ENCODE measurements at places on chromosomes 11 and 22.

DNA sequence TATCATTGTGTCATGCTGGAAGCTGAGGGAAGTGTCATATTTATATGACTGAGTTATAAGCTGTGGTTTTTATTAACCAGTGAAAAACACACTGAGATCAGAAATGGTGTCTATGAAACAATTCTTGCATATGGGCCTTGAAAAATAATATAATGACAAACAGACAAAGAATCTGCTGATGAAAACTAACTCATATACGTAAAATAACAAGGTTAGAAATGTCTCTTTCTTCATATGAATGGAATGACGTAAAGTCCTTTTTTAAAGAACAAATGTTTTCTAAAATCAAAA, 48.8 kb upstream of the PHF21B start:
- DNase-seq, result no peak

DNA sequence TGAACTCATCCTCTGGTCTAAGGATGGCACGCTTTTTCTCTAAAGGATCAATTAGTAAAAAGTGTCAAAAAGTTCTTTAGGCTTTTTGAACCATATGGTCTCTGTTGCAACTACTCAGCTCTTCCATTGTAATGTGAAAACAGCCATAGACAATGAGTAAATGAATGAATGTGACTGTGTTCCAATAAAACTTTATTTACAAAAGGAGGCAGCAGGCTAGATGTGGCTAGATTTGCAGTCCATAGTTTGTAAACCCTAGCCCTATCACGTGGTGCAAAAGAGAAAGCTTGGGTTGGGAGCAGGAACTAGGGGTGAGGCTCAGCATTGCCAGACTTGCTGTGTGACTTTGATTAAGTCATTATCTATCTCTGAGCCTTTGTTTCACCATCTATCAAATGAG, 5.4 kb upstream of the NPAS4 start:
- no peak for DNase-seq

- DNase-seq, result no peak
These were observed 116.8 kb downstream of the TRIM44 start for GRCh38 chr11:35779409-35779808.

DNA sequence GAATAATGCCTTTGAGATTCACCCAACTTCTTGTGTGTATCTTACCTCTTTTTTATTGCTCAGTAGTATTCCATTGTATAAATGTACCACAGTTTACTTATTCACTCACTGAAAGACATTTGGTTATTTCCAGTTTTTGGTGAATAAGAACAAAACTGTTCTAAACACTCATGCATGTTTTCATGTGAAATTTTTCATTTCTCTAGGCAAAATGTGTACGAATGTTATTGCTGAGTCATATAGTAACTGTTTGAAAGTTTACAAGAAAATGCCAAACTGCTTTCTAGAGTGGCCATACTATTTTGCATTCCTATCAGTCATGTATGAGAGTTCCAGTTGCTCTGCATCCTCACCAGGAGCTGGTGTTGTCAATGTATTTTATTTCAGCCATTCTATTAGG, 8.8 kb upstream of the EMSY start:
- DNase-seq, result no peak

DNA sequence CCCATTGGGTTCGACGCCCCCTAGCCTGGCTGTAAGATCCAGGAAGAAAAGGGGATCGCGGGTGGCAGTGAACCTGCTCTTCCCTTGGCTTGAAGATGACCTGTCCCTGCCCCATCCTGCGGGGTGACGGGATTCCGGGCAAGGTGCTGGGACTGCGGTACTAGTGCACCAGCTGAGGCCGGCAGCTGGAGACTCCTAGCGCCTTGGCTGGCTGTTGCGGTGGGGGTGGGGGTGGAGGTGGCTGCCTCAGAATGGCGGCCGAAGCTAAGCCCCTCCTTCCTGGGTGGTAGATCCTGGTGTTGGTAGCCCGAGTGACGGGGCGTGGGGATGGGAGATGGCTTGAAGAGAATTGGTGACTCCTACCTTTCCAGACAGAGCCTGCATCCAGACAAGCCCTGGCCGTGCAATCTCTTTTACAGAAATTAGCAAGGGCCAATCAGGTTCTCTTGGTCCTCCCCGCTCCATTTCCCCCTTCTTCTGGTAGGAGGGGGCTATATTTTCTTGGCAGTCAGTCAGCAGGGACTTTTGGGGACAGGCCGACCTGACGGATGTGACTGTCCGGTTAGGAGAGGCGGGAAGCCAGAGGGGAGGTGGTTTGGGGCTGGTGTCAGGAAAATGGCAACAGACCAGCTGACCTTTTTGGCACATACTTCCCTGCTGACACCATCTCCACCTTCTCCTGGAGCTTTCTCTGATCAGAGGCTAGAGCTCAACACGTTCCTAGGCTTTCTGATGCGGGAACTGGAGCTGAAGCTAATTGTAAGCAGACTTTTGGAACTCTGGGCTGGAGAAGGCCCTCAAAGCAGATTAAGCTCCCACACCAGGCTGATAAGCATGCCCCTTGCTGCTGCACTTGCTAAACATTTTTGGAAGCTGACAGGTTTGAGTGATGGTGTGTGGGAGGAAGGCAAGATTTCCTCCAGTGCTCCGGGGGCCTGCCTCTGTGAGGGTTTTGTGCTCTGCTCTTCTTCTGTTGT, 2.0 kb downstream of the NAV2 start:
- DNase-seq, result peak; percentile 52

GRCh38 chr22:43000441-43001175, 14.3 kb downstream of the PACSIN2 start:
- DNase-seq, result peak; percentile 61

DNA sequence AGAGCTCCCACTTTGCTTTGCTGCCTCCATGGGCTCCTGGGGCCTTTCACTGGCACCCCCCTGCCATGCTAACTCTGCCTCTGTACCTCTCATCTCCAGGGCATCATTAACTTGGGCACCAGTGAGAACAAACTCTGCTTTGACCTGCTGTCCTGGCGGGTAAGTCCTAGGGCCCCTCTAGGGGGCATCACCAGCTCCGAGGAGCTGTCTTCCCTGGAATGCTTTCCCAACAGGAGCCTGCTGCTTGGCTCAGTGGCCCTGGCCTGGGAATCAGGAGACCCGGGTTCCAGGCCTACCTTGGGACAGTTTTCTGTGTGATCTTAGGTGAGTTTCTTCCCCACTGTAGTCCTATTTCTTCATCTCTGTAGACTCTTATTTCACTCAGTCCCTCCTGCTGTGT, 5.1 kb downstream of the ACCS start:
- no peak for DNase-seq

DNA sequence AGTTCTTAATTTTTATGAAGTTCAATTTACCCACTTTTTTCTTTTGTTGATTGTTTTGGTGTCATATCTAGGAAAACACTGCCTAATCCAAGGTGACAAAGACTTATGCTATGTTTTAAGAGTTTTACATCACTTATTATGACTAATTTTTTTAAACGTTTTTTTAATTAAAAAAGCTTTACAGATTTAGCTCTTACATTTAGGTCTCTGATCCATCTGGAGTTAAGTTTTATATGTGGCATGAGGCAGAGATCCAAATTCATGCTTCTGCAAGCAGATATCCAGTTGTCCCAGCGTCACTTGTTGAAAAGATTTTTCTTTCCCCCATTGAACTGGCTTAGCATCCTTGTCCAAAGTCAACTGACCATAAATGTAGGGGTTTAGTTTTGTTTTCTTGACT, 72.6 kb downstream of the PACSIN2 start:
- no peak for DNase-seq

DNA sequence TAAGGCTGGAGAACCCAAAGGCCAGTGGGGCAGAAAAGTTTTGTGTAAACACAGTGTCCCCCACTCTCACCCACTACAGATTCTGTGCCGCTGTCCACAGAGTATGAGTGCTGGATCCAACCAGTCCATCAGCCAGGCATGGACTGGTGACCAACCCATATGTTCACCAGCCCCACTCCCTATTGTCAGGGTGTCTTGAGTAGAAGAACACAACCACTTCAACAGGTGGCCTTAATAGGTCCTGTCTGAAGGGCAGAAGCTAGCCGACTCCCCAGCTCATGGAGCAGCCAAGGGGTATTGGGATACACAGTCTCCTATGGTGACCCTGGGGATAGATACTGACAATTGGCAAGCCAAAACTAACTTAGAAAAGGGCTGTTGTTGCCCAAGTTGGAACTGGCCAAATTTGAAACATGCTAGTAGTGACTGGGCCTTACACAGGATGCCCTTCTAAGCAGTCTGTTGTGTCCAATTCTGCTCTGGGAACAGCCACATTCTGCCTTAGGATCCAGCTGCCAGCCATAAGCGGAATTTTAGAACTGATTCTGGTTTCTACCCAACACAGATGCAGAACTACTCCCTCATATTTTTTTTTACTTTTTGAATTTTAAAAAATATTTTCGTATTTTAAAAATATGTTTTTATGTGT, 19.8 kb upstream of the PGM2L1 start:
- DNase-seq, result no peak

DNA sequence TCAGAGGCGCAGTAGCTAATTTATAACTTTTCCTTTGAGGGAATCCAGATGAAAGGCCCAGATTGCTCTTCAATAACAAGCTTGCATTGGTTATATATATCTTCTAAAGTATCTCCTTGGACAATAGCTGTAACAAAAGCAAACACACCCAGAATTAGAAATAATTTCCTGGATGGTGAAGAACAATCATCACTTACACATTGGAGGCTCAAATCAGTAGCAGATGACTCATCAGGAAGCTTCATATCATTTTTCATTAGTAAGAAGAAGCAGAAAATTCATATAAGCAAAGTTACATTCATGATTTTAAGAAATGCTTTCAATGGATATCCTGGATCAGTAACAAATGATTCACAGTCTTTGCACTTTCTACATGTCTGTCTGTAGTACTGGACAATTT, 173.6 kb upstream of the CCDC90B start:
- no peak for DNase-seq

GRCh38 chr22:45452565-45453379, 39.3 kb downstream of the RIBC2 start:
- no peak for DNase-seq

- DNase-seq, result no peak
These were observed 406.5 kb upstream of the CCDC90B start for GRCh38 chr11:83692675-83693074.

GRCh38 chr11:104872393-104872792, 25.9 kb downstream of the CASP12 start:
- DNase-seq, result no peak

- DNase-seq, result no peak
These were observed 5.0 kb downstream of the BSCL2 start for GRCh38 chr11:62702246-62702645.

GRCh38 chr11:45768486-45768885, 36.5 kb upstream of the SLC35C1 start:
- DNase-seq, result no peak

GRCh38 chr11:9263840-9264315, 1.3 kb downstream of the DENND5A start:
- no peak for DNase-seq

- no peak for DNase-seq
These were observed 25.3 kb downstream of the SIK2 start for GRCh38 chr11:111627591-111627990.

GRCh38 chr11:93432247-93432646, 101.7 kb downstream of the DEUP1 start:
- DNase-seq, result no peak

DNA sequence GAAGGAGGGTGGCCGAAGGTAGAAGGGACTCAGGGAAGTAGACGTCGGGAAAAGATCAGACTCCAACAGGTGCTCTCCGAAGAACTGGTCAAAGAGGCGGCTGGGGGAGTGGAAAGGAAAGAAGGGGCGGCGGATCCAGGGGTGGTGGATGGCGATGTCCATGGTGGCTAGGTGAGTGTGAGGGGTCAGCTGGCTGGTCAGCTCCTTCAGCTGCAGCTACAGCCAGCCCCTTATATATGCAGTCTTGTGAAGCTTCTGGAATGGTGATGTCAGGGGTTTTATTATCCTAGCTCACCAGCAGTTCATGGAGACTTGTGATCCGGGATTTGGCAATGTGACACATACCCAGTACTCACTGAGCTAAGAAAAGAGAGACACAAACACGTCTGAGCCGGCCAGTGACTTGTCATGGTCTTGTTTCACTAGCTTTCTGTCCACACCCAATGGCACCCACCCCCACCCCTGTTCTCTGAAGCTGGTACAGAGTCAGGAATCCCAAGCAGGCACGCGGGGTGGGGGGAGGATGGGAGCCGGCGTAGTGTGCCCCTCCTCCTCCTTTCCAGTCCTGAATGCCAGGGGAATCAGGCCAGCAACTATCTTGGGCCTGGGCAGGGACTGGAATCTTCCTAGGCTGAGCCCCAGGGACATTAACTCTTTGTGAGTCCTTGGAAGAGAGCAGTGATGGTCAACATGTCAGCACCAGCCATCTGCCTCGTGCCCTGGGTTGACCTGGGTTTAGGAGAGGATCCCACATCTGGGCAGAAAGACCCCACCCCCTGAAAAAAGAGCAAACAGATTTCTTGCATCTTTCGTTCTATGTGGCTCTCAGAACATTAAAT, at the start of gene CRYAB:
TSS of gene CRYAB (minus strand) at position 208 of the 839 bp plus-strand sequence. CDS start at position 162, 46 bp downstream.
- DNase-seq, result peak; percentile 80

DNA sequence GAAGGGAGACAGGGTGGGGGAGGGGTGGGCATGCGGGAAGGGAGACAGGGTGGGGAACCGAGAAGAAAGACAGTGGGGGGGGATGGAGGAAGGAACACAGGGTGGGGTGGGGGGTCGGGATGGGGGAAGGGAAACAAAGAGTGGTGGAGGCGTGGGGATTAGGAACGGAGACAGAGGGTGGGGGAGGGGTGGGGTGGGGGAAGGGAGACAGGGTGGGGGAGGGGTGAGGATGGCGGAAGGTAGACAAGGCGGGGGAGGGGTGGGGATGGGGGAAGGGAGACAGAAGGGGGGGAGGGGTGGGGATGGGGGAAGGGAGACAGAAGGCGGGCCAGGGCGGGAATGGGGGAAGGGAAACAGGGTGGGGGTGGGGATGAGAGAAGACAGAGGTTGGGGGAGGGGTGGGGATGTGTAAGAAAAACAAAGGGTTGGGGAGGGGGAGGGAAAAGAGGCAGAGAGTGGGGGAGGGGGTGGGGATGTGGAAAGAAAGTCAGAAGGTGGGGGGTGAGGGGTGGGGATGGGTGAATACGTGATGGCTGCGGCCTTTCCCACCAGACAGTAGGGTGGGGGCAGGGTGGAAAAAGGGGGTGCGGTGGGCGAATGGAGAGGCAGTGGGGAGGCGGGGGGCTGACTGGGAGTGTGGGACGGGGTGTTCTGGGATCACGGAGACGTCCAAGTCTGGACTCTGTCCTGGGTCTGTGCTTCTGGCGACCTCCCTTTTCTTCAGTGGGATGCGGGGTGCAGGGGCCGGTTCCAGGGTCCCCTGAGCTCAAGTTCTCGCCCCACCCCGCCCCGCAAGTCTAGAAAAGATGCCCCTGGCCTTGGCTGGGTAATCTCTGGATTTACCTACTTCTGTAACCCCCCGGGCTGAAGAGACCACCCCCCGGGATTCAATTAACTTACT, 744 bp downstream of the PRAME start:
- DNase-seq, result no peak

DNA sequence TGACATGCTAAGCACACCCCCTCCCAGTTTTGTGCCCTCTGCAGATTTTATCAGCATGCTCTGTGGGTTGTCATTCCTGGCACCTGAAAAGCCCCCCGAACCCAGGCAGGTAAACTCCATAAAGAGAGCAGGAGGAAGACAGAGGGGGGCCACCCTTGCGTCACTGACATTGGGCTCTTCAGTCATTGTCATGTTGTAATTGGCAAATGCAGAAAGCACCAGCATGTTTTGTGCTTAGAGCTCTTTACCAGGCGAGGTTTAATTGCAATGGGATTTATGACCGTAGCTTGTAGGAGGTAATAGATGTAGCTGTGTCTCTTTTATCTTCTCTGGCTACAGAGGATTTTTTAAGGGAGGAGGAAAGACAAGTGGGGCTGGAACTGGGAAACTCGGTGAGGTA, 201.7 kb downstream of the GRIK4 start:
- DNase-seq, result no peak

All from head of caudate nucleus (tissue), 42 donors.